ENCODE measurements at places on chromosomes 13 and 19. TPM values are rescaled to one million over a fixed set of nuclear protein-coding genes. Genes with fewer than 3 reads are reported as not detected.

SIAH3 gene
- total RNA-seq = not detected

KLK3 gene
- not detected for total RNA-seq

WASF3 gene
- total RNA-seq = 3.3 TPM

RPL13A gene
- 3,198 TPM for total RNA-seq

FUT3 gene
- 15.4 TPM for total RNA-seq
